ENCODE measurements at places on chromosomes 5 and 9.

GRCh38 chr9:71821405-71821804, 53.1 kb upstream of the CEMIP2 start:
- DNase-seq, result no peak

DNA sequence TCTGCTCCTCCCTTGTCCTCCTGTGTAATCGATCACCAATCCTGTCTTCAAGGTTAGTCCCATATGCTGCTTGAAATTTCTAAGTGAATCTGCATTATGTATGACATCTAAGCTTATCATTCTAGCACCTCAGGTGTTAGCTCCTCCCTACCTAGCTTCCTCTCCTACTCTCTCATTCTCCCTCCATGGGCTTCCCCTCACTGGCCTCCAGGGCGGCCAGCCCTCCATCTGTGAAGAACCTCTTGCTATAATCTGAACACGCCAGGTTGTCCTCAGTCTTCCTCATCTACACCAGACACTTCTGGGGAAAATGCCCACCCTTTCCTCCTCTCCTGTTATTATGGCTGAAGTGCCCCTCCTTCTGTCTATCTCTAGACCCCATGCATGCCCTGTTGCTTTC, 599.3 kb upstream of the KLF4 start:
- no peak for DNase-seq

DNA sequence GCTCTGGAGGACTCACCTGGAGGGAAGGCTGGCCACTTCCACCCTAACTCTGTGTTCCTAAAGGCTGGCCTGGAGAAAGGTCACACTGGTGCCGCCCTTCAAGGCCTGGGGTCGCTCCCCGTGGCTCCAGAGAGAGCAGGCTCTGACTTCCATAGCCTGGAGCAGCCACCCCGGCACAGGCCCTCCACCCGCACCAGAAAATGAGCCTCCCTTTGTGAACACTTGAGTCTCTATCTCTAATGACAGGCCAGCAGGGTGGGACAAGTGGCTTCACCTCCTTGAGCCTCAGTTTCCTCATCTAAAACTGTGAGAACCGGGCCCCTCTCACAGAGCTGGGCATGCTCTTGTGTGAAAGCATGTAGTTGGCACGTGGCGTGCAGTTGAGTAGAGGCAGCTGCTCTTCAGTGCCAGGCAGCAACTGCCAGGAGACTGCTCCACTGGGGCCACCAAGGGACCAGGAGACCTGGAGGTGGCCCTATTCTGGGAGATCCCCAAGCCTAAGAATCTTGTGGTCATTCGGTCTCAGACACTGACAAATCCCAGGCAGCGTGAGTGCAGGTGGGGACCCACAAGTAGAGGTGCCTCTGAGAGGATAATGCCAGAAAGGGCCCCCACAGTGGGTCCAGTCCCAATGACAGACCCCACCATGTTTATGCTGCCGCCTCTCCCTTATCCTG, 56.7 kb upstream of the GARNL3 start:
- DNase-seq, result no peak

DNA sequence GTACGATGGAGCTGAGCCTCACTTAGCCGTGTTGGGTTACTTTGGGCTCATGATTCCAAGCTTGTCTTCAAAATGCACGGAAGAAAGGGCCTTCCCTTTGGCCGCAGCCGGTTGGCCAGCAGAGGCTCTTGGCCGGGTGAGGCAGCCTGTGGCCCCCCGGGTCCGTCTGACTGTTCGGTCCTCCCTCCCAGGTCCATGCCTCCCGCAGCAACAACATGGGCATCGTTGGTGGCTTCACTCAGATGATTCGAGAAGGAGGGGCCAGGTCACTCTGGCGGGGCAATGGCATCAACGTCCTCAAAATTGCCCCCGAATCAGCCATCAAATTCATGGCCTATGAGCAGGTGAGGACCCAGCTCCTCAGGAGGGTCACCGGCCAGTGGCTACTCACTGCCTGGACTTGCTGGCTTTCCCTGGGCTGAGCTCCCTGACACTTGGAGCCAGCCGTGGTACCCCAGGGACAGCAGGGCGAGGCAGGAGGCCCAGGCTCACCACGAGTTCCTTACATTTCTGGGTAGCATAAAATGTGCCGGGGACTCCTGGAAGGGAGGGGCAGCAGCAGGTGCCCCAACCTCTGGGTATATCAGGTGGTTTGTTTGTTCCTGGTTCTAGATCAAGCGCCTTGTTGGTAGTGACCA, 21.9 kb downstream of the PTGES2 start:
- no peak for DNase-seq

Data from bone marrow (tissue), 2 donors.